ENCODE measurements at places on chromosomes 13 and 19.

GRCh38 chr13:101127741-101128353 lies 288.5 kb downstream of the NALCN start:
- DNase-seq = no peak

DNA sequence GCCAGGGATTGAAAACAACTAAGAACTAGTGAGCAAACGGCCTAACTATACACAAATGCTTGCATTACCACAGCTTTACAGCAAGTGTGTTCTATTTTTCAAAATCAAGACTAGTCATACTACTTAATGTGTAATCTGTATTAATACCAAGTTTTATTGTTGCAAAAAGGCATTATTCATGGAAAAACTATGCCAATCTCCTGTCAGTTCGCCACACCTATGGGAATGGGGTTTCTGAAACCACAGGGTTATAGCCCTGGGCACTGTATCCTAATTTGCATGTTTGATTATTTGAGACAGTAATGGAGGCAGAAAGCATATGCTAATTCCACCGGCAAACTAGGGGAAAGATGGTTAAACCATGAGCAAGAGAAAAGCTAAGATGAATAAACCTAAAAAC lies 14.3 kb downstream of the GAS6 start:
- no peak for DNase-seq

- no peak for DNase-seq
Measured at GRCh38 chr19:11018179-11018578, 57.3 kb downstream of the SMARCA4 start.

DNA sequence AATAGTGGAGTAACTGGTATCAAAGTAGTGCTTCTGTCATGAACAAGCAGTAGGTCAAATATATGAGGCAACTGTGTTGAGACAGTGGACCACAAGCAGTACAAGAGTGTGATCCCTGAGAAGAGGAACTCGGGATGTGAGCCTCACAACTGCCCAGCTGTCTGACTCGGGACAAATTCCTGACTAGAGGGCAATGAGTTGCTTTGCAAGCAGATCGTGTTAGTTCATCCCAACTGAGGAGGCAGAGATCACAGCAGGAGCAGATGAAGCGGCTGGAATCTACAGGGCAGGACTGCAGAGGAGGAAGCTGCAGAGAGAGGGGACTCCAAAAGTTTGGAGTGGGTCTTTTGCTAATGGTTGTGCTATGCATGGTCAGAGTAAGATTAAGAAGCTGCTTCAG lies 741.1 kb downstream of the DIAPH3 start:
- no peak for DNase-seq

- DNase-seq = no peak
Measured at GRCh38 chr13:23845105-23845725, 44.0 kb downstream of the MIPEP start.

DNA sequence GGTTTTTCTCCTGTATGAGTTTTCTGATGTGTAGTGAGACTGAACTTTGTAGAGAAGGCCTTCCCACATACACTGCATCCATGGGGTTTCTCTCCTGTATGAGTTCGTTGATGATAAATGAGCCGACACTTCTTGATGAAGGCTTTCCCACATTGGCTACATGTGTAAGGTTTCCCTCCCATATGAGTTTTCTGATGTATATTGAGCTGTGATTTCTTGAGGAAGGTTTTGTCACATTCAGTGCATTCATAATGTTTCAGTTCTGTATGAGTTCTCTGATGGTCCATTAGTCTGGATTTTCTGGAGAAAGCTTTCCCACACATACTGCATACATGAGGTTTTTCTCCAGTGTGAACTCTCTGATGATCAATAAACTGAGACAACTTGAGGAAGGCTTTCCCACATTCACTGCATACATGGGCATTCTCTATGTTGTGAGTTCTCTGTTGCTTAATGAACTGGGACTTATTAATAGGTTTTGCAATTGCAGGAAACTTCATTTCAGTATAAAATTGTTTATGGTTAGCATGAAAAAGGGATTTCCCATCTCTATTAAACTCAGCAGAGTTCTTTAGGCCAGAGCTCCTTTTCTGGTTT lies 7.5 kb upstream of the ZNF350 start:
- DNase-seq = no peak

DNA sequence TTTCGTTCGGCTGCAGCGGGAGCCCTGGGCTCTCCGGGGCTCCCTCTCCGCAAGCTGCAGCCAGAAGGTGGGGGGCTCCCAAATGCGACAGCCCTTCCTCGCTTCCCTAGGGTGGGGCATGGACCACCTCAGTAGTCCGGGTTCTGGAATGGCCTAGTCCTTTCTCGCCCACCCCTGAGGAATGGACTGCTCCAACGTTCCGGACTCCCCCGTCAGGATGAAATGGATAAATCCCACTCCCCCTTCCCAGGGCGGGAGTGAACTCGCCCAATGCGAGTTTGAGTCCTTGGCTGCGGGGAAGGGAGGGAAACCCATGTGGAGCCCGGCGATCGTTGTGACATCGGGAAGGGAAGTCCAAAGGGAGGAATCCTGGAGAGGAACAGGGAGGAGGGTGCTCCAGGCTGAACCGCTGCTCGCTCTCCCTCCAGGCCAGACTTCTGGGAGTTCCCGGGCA lies 5.5 kb downstream of the HRC start:
- DNase-seq = no peak

GRCh38 chr13:111975539-111976473 lies 91.1 kb upstream of the SOX1 start:
- DNase-seq = no peak

GRCh38 chr13:21208652-21209154 lies 32.2 kb downstream of the MRPL57 start:
- no peak for DNase-seq

- DNase-seq = peak; percentile 55
Measured at GRCh38 chr19:15551293-15552004, 43.1 kb downstream of the CYP4F22 start.

- no peak for DNase-seq
Measured at GRCh38 chr19:53898166-53898565, 10.9 kb upstream of the CACNG7 start.

- no peak for DNase-seq
Measured at GRCh38 chr19:2942928-2943640, 1.7 kb downstream of the ZNF77 start.

GRCh38 chr13:28607187-28607955 lies 51.6 kb upstream of the POMP start:
- DNase-seq = no peak

GRCh38 chr13:24217601-24218281 lies 57.2 kb downstream of the SPATA13 start:
- DNase-seq = no peak

- DNase-seq = no peak
Measured at GRCh38 chr13:35565273-35565672, 88.8 kb upstream of the MAB21L1 start.

DNA sequence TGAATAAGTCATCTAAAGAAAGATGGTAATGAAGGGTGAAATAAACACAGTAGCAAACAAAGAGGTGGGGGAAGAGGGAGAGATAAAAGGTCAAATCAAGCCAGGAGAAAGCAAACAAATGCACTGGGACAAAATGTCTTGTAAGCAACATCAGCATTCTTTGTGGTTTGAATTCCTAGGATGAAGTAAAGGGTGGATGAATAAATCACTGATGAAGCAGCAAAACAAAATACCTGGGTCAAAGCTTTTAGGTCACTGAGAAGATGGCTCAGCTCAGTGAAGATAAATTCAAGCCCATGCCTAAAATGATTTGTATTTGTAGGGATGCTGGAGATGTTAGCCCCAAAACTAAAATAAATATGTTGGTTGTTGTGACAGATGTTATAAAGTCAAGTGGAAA lies 86.5 kb upstream of the FBXL3 start:
- no peak for DNase-seq

GRCh38 chr13:53343361-53343744 lies 314.7 kb downstream of the OLFM4 start:
- no peak for DNase-seq

DNA sequence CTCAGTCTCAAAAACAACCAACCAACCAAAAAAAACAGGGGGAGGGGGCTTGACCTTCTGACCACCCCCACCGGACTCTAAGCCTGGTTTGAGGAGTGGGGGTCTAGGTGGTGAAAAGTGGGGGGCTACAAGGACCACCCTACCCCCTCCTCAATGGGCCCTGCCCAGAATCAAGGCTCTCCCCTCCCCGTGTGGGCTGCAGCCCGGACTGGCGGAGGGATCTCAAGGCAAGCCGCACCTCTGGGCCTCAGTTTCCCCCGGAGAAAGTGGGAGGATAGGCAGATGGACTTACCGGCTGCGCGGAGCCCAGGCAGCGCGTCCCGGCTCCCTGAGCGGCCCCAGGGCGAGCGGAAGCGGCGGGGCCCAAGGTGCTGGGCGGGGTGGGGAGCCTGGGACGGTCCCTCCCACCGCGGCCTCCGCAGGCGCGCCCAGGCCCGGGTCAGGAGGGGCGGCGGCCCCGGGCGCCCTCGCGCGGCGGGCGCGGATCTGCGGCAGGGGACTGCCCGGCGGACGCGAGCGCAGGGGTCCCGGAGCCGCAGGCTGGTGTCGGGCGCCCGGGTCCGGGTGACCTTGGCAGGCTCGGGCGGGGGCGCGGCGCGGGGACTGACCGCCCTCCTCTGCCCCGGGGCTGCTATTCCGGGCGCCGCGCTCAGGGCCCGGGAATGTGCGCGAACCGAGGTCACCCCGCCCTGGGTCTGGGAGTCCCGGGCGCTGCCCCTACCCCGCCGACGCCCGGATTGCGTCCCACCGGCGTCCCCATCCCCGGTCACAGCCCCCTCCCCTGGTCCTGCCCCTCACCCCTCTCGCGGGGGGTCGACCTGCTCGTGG lies at the start of gene ADAMTSL5:
TSS of gene ADAMTSL5 (minus strand) at position 349 of the 828 bp plus-strand sequence. CDS start 2,076 bp downstream, outside the sequence.
- DNase-seq = peak; percentile 65

DNA sequence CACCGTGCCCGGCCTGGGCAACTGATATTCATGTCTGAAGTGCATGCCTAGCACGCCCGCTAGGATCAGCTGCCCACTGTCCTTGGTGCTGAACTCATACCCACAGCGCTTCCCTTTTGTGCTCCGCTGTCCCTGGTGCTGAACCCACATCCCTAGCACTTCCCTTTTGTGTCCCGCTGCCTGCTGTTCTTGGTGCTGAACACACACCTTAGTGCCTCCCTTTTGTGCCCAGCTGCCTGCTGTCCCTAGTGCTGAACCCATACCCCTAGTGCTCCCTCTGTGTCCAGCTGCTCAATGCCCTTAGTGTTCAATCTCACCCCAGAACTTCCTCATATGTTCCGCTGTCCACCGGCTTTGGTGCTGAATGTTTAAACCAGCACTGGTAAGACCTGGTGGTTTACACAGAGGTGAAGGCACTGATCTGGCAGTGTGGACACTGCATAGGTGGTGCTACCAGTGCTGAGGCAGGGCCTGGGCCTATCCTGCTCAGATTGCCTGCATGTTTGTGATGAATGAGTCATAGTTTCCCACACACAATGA lies 26.3 kb upstream of the SIGLEC11 start:
- DNase-seq = peak; percentile 70

GRCh38 chr13:84131249-84131648 lies 249.0 kb upstream of the SLITRK1 start:
- no peak for DNase-seq

DNA sequence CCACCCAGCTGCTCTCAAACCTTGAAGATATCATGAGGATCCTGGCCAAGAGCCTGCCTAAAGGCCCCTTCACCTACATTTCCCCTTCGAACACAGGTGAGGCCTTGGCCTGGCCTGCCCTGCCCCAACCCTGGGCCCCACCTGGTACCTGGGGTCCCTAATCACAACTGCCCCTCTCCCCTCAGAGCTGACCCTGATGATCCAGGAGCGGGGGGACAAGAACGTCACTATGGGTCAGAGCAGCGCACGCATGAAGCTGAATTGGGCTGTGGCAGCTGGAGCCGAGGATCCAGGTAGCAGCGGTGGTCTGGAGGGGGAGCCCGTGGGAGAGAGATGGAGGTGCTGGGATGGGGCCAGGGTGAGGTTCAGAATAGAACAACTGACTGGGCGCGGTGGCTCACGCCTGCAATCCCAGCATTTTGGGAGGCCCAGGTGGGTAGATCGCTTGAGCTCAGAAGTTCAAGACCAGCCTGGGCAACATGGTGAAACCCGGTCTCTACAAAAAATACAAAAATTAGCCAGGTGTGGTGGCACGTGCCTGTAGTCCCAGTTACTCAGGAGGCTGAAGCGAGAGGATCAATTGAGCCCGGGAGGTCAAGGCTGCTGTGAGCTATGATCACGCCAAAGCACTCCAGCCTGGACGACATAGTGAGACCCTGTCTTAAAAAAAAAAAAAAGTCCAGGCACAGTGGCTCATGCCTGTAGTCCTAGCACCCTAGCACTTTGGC lies 17.5 kb downstream of the DDX39A start:
- no peak for DNase-seq

GRCh38 chr19:35641515-35642151 lies at the start of gene ETV2:
TSS of gene ETV2 (plus strand) at chr19:35641745. CDS start at chr19:35642461, 716 bp downstream.
- no peak for DNase-seq

GRCh38 chr19:51460164-51460992 lies 2.1 kb upstream of the SIGLEC8 start:
- DNase-seq = no peak

DNA sequence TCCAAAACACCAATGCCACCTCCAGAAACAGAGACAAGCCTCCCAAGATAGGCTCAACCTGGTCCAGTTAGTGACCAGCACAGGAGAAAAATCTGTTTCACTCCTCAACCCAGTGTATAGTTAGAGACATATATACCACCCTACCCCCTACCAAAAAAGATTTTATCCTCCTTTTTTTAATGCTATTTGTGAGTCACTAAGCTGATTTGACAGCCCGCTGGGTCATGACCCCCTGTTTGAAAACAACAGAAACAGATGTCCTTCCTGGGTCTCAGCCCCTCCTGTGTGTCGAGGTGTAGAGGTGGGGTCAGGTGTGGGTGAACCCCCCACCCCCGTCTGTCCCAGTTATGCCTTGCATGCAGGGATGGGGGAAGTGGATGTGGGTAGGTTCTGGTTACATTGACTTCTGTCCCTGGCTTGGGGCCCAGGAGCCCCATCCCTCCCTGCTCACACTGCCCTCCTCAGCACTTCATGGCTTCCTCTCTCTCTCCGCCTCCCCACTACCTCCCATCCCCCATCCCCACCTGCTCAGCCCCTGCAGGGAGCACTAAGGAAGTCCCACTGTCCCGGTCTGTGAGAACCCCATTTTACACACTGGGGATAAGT lies 14.0 kb upstream of the TOMM40 start:
- no peak for DNase-seq

DNA sequence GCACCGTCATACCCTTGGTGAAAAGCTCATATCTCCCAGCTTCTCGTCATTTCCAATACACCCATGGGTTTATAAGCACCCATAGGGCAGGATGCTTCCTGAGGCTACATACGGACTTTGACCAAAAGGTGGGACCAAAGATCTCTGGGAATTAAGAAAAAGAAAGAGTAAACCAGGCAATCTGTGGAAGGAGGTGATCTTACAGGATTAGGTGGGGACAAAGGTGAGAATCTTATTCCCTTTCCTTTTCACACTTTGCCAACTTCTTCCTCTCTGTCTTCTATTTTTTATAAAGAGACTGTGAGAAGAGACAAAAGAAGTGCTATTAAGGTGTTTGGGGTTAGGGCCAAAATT lies 172.0 kb downstream of the DLEU7 start:
- DNase-seq = no peak

- no peak for DNase-seq
Measured at GRCh38 chr13:65808061-65808460, 1422.1 kb downstream of the PCDH9 start.

Data from activated CD4-positive, alpha-beta T cell treated with anti-CD3 and anti-CD28 coated beads for 24 hours (primary cell).